ENCODE measurements at places on chromosomes 13 and 19.
A peak's percentile ranks its signal among the peaks of the same experiment; 100 is the strongest.

DNA sequence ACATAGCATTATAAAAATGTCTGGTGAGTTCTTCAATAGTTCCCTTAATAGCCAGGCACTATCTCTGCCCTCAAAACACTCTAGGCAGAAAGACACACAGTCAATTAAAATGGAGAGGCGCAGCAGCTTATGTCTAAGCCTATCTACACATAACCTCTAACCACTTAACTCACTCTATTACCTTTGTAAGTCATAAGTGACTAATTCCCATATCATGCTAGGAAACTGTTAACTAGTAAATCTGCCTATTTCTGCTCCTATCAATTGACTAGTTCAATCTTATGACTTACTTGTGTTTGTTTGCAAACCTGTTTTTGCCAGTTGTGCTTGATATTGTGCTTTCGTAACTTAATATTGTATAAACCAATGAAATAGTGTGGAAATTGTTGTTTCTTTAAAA lies 3.2 kb downstream of the CCDC122 start:
- no peak for DNase-seq

- no peak for DNase-seq
Measured at GRCh38 chr19:42018503-42019193, 24.6 kb upstream of the ATP1A3 start.

GRCh38 chr19:20479483-20479882 lies 86.1 kb downstream of the ZNF737 start:
- no peak for DNase-seq

GRCh38 chr13:98274921-98275487 lies 97.9 kb upstream of the RNF113B start:
- DNase-seq = peak; percentile 35

DNA sequence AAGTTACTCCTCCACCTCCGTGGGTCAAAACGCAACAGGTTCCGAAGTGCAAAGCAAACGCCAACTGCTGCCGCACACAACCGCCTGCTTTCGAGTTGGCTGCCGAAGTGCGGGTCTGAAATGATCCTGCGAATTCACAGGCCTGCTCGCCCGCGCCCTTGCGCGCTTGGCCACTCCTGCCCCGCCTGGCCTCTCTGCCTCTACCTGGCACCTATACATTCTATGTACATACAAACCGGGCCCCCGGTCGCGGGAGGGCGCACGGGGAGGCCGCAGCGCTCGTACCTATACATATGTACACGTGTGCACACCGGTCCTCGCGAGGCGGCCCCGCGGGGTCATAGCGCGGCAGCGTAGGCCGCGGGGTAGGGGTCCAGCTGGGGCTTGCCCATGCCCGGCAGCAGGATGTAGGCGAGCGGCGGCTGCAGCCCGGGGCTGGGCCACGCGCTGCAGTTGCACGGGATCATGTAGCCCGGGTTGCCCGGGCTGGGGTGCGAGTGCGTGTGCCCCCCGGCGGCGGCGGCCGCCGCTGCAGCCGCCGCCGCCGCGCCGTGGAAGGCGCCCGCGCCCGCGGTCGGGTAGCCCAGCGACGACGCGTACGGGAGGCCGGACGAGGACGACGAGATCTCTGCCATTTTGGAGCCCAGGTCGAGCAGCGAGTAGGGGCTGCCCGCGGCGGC lies 1.3 kb downstream of the SOX21 start:
- no peak for DNase-seq

DNA sequence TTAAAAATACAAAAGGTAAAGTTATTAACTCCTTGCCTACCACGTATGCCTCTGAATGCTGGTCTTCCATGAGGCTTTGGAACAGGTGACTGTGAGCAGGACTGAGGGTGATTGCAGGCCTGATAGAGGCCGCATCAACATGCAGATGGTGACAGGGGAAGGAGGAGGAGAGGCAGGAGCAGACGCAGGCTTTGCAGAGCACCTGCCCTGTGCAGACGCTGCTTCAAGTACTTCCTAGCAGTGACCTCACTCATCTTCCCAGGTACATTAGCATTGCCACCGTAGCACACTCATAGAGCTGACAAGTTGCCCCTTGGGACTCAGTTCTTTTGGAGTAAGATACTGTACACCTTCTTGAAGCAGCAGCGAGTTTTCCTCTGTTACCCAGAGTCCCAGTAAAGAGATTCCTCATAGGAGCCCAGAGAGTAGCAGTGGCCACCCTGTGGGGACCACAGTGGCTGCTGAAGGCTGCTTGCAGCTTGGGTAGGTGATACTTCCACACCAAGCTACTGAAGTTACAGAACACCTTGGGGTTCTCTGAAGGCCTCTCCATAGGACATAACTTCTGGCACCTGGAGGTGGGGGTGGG lies 56.0 kb downstream of the ZNF536 start:
- no peak for DNase-seq

DNA sequence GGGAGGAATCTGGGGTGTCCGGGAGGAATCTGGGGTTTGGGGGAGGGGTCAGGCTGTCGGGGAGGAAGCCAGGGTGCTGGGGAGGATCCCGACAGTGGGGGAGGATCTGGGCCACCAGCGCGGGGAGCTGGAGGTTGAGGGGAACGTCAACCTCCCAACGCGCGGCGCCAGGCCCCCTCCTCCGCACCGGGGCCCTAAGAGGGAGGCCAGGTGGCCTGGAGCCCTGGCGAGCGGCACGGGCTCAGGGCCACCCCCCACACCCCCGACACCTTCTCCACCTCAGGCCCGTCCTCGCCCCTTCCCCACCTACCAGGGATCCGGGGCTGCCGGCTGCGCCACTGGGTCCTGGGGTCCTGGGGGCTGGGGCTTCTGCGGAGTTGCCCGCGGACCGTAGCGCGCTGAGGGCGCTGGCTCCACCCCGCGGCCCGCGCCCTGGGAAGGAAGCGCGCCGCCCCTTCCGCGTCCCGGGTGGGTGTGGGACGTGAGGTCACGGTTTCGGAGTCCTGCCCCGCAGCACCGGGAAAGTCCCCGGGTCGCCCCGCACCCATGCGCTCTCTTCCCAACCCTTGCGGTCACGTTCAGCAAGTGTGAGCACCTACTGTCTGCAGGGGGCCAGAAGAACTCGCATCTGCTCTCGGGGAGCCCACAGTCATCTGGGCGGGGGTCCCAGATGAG lies at the start of gene TICAM1:
Gene TICAM1 (minus strand): TSS at position 409 of the 675 bp plus-strand sequence. CDS start 13,335 bp downstream, outside the sequence.
- peak; percentile 44 for DNase-seq

- no peak for DNase-seq
Measured at GRCh38 chr19:7421941-7422744, 66.7 kb downstream of the PEX11G start.

- no peak for DNase-seq
Measured at GRCh38 chr19:19039901-19040300, 6.5 kb downstream of the ARMC6 start.

DNA sequence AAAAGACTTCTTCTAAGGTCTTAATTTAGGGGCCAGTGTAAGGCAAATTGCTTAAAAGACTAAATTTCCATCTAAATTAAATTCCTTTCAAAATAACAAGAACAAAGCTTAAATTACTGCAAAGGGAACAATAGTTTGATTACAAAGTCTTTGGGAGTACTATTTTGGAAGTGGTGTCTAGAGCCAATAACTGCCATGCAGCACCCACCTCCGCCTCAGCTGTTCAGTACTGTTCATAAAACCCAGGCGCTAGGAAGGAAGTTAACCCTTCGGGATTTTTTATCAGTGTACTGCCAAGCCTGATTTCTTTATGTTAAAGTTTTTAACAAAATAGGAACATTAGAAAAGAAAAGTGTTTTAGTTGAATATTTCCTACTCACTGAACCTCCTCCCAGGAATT lies 210.1 kb downstream of the LIG4 start:
- no peak for DNase-seq

- DNase-seq = no peak
Measured at GRCh38 chr13:95603887-95604555, 40.5 kb downstream of the DZIP1 start.

GRCh38 chr19:38036707-38037611 lies 130.0 kb downstream of the SIPA1L3 start:
- no peak for DNase-seq

DNA sequence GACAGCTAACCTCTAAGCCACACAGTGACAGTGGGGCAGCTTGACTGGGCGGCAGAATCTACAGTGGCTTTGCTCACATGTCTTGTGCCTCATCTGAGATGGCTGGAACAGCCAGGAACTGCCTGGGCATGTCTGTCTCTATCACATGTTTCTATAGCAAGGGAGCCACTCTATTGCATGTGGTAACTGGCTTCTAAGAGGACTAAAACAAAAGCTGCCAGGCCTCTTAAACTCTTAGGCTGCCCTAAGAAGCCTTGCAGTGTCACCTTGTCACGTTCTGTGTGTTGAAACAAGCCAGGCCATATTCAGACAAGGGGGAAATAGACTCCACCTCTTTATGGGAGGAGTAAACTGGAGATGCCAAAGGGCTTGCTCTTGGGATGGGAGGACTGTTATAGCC lies 122.9 kb upstream of the MAB21L1 start:
- no peak for DNase-seq

DNA sequence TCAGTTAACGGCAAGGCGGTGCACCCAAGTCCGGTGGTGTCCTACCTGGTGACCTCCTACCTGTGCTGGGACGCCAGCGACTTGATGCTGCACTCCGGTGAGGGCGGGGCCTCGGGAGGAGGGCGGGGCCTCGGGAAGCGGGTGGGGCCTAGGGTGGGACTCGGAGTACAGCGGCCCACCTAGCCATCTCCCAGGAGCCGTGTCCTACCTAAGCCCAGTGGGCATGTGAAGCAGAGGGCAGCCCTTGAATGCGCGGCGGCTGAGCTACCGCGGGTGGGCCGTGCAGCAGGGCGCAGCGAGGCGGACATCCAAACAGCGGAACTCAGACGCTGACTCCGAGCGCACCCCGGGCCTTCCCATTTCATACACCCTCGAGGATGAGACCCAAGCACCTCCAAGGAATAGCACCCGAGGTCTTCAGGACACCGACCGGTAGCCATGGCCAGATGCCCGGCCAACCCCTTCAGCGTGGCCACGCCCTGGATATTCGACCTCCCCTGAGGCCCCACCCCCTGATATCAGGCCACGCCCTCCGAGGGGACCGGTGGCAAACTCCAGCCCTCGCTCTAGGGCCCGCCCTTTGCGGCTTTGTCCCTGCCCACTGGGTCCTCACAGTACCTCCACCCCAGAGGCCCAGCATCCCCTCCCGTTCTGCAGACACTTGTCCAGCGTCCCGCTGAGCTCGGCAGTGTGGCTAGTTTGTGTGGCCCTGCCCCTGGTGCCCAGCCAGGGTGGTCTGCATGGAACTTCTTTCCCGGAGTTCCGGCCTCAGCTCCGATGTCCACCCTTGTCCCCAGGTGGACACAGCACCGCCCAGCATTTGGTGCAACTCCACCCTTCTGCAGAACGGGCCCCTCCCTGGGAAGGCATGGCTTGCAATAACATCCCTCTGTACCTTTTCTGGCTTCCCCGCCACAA lies 5.4 kb downstream of the KLK1 start:
- no peak for DNase-seq

GRCh38 chr19:5679289-5680083 lies 830 bp downstream of the MICOS13 start:
- DNase-seq = no peak
